ENCODE measurements at places on chromosomes 6 and 20. TPM values are rescaled to one million over a fixed set of nuclear protein-coding genes. Genes with fewer than 3 reads are reported as not detected.
A peak's percentile ranks its signal among the peaks of the same experiment; 100 is the strongest.

GRCh38 chr6:144283646-144284477 lies 1.3 kb upstream of the UTRN start:
- DNase-seq: no peak

- DNase-seq: no peak
Observed at GRCh38 chr6:15627821-15628220, 35.0 kb downstream of the DTNBP1 start.

DNA sequence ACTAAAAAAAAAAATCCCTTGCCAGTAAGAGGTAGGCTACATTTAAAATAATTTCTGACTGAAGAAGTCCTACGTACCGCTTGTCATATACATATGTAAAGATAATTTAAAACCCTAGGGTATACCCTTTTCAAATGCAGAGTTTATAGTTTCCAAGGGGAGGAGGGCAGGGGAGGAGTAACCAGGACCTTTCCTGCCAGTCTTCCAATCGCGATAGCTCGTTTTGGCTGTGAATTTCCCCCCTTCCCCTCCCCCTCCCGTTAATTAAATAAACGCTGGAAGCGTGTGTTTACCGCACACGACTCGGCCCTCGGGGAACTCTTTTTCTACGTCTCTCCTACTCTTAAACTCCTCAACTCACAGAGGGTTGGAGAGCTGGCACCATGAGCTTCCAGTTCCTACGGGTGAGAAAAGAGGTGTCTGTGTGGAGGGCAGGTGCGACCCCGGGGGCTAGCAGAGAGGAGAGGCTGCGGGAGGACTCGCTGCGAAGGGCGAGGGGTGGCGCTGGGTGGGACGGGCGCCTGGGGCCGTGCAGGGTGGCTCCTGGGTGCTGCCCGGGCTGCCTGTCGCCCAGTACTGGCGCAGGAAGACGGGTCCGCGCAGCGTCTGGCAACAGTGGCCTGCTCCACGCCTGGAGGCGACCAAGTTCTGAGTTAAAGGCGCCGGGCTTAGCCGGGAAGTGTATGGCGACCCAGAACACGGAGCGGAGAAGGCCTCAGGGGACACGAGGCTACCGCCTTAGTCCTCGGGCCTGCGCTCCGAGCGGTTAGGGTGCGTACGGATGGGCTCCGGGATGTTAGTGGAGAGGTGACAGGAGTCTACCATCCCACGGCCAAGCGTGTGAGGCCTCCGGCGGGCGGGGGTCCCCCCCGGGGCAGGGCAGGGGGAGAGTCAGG lies 4.1 kb upstream of the TFAP2C start:
- no peak for DNase-seq

DNA sequence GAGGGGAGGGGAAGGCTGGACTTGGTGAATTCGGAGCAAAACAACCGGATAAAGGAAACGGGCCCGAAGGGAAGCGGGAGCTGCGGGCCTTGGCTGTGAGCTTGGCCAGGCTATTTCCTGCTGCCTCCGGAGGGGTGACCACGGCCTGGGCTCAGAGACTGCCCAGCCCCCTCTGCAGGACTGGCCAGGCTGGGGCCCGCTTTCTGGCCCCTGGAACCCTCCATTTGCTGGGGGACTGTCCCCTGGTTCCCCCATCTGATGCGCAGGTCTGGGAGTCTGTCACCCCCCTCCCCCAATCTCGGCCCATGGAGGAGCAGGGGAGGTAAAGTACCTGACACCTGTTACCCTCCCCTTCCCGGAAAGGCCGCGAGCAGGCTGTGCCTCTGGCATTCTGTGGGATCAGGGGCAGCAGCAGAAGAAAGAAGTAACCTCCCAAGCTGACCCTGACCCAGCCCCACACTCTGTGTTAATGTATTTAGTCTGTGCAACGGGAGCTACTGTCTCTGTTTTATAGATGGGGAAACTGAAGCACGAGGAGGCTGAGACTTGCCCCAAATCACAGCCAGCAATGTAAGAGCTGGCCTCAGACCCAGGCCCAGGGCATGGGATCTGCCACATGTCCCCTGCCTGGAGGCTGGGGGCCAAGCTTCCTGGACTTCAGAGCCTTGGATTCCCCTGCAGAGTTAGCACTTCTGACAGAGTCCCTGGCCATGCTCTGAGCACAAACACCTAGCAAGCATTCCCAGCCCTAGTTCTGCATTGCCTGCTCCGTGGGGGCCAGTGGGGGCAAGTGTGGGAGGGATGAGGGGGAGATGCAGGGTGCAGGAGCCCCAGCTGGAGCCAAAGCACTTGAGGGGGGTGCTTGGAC lies 3.5 kb downstream of the C20orf204 start:
- peak; percentile 24 for DNase-seq

JAG1 gene
- total RNA-seq: 0.38 TPM

- no peak for DNase-seq
Observed at GRCh38 chr20:46108435-46108841, 9.7 kb upstream of the CD40 start.

CGAS gene
- 10.9 TPM for total RNA-seq

- DNase-seq: no peak
Observed at GRCh38 chr6:104575536-104575935, 284.2 kb downstream of the HACE1 start.

HLA-G gene
- 7.2 TPM for total RNA-seq

All from CD8-positive, alpha-beta T cell (primary cell).